ENCODE measurements at places on chromosomes 12 and 14.

- no peak for DNase-seq
Observed at GRCh38 chr12:128671528-128672042, 152.2 kb downstream of the SLC15A4 start.

- no peak for DNase-seq
Observed at GRCh38 chr14:95541346-95541745, 6.5 kb downstream of the GLRX5 start.

DNA sequence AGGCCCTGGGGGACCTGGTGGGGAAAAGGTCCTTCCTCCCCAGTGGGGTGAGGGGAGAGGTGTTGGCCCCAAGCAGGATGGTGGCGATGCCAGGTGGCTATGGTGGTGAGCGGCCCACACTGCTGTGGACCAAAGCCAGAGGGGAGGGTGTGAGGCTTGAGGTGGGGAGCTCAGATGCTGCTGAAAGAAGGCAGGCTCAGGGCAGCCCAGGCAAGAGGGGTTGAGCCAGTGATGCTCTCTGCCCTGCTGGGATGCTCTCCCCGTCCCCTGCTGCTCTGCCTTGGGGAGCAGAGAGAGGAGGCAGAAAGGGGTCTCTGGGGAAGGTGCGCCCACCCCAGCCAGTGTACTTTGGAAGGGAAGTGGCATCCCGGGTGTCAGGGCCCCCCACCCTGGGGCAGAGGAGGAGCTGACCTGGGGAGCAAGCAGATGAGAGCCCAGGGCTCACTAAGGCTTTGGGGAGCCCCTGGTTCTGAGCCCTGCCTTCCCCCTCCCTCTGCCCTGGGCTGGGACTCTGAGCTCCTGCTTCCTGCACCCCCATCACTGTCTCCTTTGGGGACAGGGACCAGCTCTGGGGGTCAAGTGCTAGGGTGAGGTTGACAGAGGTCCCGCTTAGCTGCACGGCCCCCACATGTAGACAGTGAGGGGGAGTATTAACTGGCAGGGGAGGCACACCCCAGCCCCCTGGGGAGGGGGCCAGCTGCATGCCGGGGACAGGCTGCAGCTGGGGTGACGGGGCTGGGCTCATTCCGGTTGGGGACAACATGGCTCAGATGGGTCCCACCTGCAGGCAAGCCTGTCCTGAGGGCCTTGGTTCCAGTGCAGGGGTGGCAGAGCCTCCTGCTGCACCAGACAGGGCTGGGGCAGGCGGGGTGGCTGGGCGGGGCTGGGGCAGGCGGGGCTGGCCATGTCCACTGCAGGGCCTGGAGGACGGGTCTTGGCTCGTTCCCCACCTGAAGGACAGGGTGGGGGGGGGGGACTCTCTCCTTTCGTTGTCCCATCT lies 124.4 kb downstream of the KIF26A start:
- DNase-seq: no peak

- DNase-seq: no peak
Observed at GRCh38 chr14:99724196-99724891, 40.2 kb downstream of the CYP46A1 start.

DNA sequence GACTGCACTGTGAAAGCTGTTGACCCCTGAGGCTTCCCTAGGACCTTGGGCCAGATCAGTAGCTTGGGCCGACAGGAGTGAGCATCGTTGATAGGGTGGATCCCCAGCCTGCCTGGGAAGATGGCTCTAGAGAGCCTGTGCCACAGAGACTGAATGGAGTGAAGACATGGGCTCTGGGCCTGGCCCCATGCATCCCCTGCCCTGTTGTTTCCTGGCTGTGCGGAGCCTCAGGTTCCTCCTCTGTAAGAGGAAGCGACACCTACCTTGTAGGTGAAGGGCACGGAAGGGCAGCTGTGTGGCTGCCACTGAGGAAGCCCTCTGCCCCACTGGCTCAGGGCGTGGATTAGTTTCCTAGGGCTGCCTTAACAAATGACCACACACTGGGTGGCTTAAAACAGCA lies 23.9 kb downstream of the PLEKHG3 start:
- no peak for DNase-seq

- no peak for DNase-seq
Observed at GRCh38 chr12:52251367-52252051, 18.5 kb downstream of the KRT7 start.

Measured in activated CD8-positive, alpha-beta memory T cell treated with anti-CD3 and anti-CD28 coated beads for 48 hours (primary cell).